ENCODE measurements at places on chromosomes 5 and 9.

- DNase-seq, result no peak
Observed at GRCh38 chr9:92730897-92731296, 33.7 kb downstream of the BICD2 start.

DNA sequence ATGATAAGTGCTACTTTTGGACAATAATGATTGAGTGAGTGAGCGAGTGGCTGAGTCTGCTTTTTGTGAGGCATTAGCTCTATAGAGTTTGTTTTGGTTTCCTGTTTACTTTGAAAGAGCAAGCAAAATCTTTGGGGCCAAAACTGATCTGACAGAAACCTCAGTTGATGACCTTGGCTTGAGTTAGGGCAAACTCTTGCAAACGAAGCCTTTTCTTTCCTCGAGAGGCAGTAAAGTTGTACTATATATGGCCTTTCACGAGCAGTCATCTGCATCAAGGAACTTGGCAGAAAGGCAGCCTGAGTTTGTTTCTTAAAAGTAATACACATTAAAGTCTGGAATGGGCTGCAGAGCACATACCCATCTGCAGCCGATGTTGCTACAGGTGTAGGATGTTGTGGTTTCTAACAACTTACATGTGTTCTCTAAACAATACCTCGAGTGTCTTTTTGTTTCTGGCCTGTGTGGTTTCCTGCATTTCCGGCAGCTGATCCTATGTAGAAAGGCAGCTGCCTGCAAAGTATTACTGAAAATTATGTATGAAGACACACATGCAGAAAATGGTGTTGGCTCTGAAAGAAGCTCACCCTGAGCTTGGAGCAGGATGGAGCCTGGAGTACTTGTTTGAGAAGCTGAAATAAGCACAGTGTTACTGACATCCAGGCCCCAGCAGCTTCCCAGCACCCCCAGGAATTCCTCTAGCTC lies 60.8 kb downstream of the FOXD1 start:
- DNase-seq, result no peak

DNA sequence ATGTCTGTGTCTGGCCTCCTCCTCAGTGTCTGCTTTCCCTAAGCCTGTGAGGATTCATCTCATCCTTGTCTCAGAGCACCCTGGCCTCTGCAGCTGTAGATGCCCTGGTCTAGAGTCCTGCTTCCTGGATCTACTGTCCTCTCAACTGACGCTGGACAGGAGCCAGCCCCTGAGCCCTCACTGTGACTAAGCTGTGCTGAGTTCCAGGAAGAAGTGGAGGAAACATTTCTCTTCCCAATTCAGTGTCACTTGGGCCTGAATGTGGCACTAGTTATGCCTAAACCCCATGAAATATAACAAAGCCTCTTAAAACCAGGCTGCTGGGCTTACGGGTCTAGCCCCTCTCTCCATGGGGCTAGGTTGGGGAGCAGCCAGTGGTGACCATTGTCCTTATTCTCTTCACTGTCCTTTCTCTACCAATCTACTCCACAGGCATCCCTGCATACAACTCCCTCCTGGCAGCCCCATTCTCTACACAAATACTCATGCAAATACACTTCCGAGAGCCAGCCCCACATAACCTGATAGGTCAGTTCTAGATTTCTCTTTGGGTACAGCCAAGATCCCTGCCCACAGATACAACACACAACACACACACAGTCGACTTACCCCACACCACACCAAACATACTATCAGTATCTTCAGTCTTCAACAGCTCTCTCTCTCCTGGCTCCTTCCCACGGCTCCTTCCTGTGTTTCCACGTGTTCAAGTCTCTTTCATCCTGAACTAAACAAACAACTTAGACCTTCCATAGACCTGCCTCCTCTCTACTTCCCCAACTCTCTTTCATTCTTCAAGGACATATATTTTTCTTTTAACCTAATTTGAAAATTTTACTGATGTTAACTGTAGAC lies 220.8 kb downstream of the SNX18 start:
- DNase-seq, result no peak

- no peak for DNase-seq
Observed at GRCh38 chr9:13847270-13847669, 466.7 kb downstream of the NFIB start.

GRCh38 chr9:128161215-128161902 lies 1.3 kb downstream of the BBLN start:
- DNase-seq, result no peak

GRCh38 chr5:170546282-170546681 lies 42.5 kb downstream of the KCNIP1 start:
- no peak for DNase-seq

DNA sequence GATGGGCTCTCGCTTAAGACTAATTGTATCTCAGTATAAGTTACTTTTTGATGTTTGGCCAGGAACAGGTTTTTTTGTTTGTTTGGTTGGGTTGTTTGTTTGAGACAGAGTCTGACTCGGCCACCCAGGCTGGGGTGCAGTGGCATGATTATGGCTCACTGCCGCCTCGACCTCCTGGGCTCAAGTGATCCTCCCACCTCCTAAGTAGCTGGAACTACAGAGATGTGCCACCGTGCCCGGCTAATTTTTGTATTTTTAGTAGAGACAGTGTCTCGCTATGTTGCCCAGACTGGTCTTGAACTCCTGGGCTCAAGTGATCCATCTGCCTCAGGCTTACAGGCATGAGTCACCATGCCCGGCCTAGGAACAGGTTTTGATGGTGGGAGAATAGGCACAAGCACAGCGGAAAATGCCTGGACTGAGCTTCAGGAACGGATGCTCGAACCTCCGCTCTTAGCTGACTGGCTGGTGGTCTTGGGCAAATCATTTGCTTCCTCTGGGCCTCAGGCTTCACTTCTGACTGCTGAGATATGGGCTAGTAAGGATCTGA lies 11.4 kb upstream of the SYNPO start:
- DNase-seq, result no peak
